ENCODE measurements at places on chromosomes 16 and 17.
A peak's percentile ranks its signal among the peaks of the same experiment; 100 is the strongest.

- DNase-seq, result no peak
Observed at GRCh38 chr16:5498562-5498961, 401.0 kb upstream of the EEF2KMT start.

GRCh38 chr17:7858522-7858810 is 663 bp downstream of the CYB5D1 start:
- DNase-seq, result peak; percentile 72

DNA sequence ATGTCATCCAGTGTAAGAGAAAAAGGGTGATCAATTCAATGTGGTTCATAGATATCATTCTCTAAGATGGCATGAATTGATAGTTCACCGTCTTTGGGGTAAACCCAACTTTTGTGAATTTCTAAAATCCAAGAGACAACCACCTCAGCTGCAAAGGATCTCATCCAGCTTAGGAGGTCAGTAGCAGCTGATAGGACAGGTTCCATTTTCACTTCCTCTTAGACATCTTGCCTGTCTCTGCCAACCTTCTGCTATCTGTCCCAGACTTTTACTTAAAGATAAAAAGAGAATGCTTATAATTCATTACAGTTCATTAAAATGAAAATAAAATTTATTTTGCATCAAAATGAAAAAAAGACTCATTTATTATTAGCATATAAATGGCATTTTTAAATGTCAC is 468.2 kb downstream of the XYLT1 start:
- no peak for DNase-seq

DNA sequence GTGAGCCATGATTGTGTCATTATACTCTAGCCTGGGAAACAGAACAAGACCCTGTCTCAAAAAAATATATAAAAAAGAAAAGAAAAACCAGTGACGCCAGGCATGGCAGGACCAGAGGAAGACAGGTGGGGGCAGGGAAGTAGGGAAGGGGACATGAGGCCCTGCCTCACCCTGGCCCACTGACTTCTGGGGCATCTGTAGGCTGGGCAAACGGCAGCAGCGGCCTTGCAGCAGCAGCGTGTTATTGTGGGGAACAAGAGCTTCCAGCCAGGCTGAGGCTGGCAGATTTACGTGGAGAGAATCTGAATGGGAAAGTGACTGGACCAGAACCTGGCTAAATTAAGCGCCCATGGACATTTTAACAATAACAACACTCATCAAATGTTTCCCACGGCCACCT is 19.4 kb downstream of the CMTM4 start:
- no peak for DNase-seq

DNA sequence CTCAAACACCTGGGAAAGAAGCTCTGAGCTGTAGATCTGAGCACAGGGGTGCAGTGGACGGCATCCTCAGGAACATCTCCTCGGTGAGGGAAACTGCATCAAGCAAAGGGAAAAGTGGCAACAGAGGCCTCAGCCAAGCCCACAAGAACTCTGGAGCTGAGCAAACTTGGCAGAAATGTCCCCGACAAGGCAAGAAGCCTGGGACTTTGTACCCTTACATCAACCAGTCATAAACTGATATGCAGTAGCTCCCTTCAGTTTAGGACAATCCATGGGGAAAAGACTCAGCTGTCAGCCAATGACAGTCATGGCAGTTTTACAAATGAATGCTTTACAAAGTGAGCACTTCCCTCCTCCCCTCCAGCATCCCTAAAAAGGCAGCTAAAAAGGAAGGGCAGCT is 210.0 kb upstream of the DYNLRB2 start:
- DNase-seq, result no peak

GRCh38 chr16:2151188-2152091 is 3.0 kb downstream of the RAB26 start:
- no peak for DNase-seq

DNA sequence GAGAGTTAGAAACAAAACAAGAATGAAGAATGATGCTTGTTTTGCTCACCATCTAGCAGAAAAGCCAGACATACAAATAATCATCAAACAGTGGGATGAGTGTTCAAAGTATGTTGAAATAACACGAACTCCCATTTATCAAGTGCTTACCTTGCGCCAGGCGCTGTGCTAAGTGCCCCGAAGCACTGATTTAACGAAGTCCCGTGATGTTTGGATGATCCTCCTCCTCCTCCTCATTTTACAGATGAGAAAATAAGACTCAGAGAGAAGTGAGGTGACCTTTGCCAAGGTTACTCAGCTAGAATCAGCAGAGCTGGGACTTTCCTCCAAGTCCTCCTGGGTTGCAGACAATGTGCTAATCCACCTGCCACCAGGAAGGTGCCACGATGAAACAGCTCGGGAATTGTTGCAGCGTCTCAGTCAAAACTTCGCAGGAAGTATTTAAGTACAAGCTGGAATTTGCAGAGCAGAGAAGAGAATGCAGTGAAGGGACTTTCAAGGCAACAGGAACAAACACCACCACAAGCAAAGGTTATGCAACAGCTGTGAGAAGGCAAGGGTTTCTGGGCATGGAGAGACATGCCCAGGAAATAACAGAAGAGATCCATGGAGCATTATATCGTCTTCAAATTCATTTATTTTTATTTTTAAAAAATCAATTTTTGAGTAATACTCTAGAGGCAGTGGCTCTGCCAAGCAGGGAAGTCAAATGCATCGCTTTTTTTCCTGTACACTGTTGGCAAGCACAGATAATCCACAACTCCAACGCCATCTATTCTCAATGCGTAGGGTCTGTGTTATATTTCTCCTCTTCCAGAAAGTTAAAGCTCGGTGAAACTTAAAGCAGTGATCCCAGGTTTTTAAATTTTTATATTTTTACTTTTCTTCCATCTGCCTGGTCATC is 11.1 kb downstream of the PRCD start:
- no peak for DNase-seq

- no peak for DNase-seq
Observed at GRCh38 chr16:30724641-30725417, 23.4 kb upstream of the PHKG2 start.

- no peak for DNase-seq
Observed at GRCh38 chr17:27285516-27285915, 8.4 kb upstream of the WSB1 start.

DNA sequence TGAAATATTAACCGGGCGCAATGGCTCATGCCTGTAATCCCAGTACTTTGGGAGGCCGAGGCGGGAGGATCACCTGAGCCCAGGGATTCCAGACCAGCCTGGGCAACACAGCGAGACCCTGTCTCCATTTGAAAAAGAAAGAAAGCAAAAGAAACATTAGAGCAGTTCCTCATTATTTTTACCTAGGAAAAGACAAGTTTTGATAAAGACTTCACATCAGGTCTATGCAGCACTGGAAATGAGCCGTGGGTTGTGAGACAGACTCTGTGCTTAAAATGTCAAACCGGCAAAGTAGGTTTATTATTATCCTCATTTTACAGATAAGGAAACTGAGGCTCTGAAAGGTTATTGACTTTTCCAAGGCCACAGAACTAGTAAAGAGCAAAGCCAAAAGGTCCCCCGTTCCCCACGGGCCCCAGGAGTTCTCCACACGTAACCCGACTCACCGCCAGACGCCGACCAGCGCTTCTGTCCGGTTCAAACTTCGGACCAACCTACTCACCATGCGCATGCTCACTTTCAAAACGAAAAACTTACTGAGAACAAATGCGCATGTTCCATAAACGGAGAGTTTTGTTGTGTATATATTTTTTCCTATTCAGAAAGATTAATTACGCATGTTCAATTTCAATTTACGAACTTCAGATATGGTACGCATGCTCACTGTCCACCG is 356 bp downstream of the TUBD1 start:
- DNase-seq, result no peak

DNA sequence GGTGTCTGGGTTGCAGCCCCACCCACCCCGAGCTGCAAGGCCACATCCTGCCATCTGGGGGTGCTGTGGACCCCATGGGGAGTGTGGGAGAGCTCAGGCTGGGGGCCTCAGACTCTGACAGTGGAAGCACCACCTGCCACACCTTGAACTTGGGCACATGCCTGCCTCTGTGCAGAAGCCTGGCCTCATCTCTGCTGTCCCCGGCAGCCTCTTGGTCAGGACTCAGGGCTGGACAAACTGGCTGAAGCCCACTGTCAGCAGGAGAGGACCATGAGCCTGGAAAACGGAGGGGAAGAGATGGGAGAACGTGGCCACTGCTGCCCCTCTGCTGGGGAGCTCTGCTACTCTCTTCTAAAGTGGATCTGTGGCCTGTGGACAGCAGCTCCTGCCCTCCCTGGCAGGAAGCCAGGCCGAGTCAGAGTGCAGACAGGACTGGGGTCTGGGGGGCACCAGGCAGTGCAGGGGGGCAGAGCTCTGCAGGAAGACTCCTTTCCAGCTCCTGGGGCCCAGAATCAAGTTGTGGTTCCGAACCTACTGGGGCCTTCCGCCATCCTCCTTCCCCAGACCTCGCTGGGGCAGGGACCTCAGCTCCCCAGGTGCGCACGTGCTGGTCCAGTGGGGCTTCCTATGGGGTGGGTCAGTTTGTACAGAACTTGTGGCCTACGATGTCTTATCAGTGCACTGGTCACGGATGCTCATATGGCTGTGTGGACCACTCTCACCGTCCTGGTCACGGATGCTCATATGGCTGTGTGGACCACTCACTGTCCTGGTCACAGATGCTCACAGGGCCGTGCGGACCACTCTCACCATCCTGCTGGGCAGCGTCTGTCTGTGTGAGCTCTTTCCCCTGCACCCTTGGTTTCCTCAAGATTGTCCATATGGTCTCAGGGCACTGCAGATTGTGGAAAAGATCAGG is 207.7 kb downstream of the LAT start:
- DNase-seq, result no peak

- DNase-seq, result no peak
Observed at GRCh38 chr16:52002026-52002425, 544.9 kb downstream of the TOX3 start.
